Right kidney (tissue), 9 donors: ENCODE measurements at places on chromosomes 11 and 22.

- DNase-seq: no peak
Observed at GRCh38 chr11:70498976-70499801, 100.9 kb downstream of the CTTN start.

- peak; percentile 80 for DNase-seq
Observed at GRCh38 chr22:41237707-41238569, 2.8 kb downstream of the CHADL start.

DNA sequence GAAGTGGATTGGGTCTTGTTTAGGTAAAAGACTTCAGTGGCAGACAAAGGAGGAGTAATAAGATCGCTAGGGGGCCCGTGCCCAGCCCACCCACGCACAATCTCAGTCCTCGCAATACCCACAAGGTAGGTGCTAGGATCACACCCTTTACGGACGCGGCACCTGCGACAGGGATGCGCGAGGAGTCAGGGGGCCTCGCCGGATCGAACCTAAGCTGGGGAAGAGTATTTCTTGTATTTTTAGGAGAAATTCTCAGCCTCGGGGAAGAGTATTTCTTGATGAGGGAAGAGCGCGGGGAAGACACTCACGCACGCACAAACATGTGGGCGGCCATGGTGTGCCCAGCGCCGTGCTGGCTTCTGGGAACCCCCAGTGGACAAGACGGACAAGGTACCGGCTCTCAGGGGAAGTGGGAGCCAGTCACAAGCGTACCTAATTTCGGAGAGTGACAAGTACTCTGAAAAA, 745 bp upstream of the FAM118A start:
- DNase-seq: no peak

DNA sequence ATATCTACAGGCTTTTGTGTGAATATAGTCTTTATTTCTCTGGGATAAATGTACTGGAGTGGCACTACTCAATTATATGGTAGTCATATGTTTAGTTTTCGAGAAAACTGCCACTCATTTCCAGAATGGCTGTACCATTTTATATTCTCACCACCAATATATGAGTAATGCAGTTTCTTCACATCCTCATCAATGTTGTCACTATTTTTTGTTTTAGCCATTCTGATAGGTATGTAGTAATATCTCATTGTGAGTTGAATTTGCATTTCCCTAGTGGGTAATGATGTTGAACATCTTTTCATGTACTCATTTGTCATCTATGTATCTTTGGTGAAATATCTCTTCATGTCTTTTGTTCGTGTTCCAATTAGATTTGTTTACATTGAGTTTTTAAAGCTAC, 18.0 kb downstream of the ACRV1 start:
- DNase-seq: no peak

DNA sequence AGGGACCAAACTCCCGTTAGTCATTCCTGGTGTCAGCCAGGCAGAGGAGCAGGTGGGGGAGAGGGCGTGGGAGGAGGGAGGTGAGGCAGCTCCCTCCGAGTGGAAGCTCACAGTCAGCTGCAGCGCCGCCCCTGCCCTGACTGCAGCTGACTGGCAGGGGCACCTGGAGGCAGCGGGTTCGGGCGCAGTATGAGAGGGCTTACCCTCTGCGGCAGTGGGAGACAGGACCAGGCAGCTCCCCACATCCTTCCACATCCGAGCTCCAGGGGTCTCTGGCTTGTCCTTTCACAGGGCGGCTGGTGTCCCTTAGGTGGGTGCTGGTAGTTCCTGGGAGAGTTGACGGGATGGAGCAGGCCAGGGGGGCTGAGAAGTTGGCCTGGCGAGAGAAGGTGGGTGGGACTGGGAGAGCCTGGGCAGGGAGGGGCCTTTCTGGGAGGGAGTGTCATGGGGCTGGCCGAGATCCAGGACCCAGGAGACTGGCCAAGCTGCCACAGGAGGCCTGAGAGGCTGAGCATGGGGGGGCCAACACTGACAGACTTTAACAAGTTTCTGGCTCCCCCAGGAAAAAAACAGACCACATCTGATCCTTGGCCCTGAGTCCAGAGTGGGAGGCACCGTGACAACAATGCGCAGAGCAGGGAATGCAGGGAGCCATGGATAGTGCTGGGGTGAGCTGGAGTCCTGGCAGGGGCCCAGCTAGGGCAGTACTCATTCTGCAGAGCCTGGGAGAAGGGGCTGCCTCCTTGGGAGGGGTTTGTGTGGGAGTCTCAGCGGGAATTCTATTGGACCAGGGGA, 4.9 kb downstream of the ADORA2A start:
- peak; percentile 51 for DNase-seq

GRCh38 chr11:77092382-77092781, 10.3 kb upstream of the OMP start:
- DNase-seq: no peak

DNA sequence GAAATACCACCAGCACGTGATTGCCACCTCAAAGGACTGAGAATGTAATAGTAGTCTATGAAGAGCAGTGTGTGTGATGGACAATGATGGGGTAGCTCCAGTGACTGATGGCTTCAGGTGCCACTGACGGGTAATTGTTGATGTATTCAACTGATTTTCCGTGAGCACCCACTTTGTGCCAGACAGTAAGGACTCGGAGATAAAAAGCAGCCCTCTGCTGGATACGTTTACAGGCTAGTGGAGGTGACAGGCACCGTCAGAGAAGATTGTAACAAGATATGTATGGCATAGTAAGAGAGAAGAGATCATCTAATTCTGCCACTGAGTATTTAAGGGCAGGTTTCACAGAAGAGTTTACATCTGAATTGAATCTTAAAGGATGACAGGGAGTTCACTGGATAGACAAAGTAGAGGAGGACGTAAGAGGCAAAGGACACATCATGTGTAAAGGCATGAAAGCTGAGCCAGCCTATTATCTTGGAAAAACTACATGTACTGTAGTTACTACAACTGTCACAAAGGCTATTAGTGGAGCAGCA, 1.1 kb upstream of the ENTHD1 start:
- no peak for DNase-seq

DNA sequence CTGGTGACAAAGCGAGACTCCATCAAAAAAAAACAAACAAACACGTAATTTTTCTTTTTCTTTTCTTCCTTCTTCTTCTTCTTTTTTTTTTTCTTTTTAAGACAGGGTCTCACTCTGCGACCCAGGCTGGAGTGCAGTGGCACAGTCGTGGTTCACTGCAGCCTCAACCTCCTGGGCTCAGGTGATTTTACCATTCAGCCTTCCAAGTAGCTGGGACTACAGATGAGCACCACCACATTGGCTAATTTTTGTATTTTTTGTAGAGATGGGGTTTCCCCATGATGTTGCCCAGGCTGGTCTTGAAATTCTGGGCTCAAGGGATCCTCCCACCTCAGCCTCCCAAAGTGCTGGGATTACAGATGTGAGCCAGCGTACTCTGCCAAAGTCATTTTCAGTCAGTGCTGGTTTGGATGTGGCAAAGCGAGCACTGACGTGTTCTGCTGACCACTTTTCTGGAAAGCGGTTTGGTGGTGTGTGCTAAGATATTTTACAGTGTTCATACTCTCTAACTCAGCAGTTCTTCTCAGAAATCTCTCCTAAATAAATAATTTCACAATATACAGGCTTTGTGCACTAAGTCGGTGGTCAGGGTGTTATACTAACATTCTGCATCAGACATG, 10.7 kb downstream of the FAM118A start:
- no peak for DNase-seq

- DNase-seq: no peak
Observed at GRCh38 chr22:20864186-20864908, 5.5 kb downstream of the SNAP29 start.

DNA sequence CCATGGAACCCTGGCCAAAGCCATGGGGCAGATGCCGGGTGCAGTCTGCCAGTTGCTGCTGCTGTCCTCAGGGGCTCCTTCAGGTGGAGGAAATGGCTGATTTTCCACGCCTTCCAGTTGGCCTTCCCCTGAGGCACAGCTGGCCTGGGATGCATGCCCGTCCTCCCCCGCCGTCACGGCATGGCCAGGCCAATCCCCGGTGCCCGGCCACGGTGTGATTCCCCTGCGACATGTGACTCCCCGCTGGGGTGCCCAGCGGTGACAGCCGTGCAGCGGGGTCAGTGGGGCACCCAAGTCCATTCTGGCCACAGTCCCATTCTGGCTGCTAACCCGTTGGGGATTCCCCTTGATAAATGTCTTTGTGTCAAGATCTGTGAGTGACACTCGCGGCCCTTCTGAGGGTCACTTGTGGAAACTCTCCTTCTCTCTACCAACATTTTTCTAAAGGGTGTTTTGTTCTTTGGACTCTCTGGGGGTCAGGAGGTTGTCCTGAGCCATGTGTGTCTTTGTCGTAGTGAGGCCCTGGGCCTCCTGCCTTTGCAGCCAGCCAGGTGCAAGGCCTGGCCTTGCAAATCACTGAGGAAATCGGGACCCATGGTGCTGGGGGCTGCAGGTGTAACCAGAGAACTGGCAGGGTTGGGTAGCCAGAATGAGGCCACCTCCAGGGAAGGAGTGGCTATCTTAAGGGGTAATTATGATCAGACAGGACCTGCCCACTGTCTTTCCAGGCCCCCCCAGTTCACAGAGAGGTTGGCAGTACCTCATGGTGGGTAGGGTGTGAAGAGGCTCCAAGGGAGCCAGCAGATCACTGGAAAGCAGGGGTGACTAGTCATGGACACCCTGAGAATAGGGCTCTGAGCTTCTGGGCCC, 37.1 kb downstream of the KCNQ1OT1 start:
- no peak for DNase-seq

DNA sequence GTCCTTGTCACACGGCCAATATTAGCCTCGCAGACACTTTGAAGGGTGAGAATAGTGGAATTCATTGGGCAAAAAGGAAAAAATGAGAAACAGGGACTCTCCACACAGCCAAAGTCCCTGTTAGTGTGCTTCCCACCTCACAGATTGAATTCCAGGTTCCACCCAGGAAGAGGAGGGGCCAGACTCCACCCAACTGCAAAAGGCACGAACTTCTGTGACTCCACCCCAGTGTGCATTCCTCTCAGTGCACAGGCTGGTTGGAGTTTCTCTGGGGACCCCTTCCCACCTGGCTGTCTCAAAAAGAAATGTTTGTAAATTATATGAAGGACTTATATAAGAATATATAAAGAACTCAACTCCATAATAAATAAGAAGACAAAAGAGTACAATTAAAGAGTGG, 12.1 kb upstream of the BTBD10 start:
- DNase-seq: no peak

DNA sequence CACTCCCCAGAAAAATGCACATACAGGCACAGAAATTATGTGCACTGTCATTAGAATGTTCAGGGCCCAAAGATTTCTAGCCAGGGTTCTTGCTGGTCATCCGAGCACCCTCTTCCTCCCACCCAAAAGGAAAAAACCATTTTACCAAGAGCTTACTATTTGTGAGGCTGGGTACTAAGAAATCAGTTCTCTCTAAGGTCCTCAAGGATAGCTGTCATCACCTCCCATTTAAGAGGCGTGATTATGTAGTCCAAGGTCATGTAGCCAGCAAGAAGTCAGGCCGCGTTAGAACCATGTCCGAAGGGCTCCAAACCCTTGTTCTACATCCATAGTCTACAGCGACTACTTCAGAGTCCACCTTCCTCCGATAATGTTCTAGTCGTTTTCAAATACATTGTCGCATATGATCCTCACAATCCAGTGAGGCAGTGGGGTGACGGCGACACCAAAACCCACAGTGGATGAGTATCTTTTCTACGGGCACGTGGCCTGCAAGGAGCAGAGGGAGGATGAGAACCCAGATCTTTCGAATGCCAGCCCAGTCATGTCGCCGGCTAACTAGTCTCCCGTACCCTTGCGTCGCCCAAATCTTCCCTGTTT, 634 bp downstream of the TIMM8B start:
- no peak for DNase-seq

DNA sequence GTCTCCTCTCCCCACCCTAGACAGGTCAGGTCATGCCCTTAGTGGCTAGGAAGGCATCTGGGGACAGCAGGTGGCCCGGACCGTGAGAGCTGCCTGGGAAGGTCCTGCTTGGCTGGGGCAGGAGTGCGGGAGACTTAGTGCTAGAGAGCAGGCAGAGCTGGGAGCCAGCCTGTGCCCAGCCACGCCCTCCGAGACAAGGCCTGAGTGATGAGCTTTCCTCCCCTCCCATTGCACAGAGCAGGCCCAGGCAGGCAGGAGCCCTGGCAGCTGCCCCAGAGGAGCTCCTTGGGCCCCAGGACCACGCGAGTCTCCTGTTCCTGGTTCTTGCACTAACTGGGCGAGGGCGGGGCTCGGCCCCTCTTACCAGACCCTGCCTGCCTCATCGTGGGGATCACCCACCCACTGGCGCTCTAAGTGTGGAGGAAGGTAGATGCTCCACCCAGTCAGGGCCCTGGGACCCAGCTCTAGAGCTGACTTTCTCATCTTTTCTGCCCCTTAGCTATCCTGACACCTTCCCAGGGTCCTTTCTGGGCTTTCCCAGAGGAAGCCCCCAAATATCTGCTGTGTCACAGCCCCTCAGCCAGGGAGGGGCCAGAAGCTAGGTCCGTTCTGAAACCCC, 44.9 kb downstream of the MACROD1 start:
- no peak for DNase-seq

DNA sequence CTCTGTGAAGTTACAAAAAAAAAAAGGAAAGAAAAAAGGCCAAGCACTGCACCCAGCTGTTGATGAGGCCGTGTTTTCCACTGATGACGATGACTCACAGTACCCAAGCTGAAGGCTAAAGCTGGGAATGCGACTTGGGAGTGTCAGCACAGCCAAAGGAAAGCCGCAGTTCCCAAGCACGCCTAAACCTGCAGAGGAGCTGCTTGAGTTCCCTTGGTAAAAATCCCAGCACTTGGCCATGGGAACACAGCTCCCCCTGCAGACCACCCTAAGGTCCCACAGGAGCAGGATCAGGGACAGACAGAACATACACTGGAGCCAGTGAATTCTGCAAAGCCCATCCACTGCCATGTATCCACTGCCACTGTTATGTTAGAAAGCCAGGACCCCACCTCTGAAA, 39.9 kb downstream of the SERGEF start:
- DNase-seq: no peak

GRCh38 chr22:47251911-47252310, 489.5 kb downstream of the TBC1D22A start:
- no peak for DNase-seq
